ENCODE measurements at places on chromosomes 5 and 9. TPM values are rescaled to one million over a fixed set of nuclear protein-coding genes. Genes with fewer than 3 reads are reported as not detected.

The PRR7 gene
- total RNA-seq, result 2.7 TPM

The ZBED3 gene
- 0.28 TPM for total RNA-seq

The KCNV2 gene
- total RNA-seq, result not detected

The TCF7 gene
- 0.28 TPM for total RNA-seq

The PCDHA3 gene
- 0.28 TPM for total RNA-seq

The GABRA1 gene
- total RNA-seq, result not detected

The PCDHB8 gene
- total RNA-seq, result 0.09 TPM

The LTC4S gene
- 0.65 TPM for total RNA-seq

The ANKRD31 gene
- total RNA-seq, result 0.14 TPM

The TICAM2 gene
- total RNA-seq, result 3.3 TPM

The PLEKHG4B gene
- total RNA-seq, result not detected

The PDCD1LG2 gene
- total RNA-seq, result 2.6 TPM

The PCDHGB4 gene
- total RNA-seq, result 27.5 TPM

The F12 gene
- 0.18 TPM for total RNA-seq

The GDNF gene
- total RNA-seq, result 0.65 TPM

Measured in smooth muscle cell of bladder (primary cell).